ENCODE measurements at places on chromosomes 1 and 21.

- no peak for DNase-seq
Measured at GRCh38 chr21:27528697-27529096, 561.8 kb upstream of the ADAMTS5 start.

DNA sequence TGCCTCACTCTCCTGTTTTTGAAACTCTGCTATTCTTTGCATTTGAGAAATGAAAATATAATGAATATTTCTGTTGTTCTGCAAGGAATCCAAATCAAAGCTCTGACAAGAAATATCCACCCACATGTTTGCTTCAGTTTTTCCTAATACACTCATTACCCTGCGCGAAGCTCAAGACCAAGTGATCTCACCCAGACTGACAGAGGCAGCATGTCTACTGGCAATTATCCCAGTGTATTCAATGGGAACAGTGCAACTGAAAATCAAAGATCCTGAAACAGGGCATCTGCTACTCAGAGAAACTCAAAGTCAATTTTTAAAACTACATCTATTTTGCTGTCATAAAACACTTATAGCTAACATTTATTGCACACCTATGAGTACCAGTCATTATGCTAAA lies 321.0 kb upstream of the LRRC7 start:
- DNase-seq: no peak

DNA sequence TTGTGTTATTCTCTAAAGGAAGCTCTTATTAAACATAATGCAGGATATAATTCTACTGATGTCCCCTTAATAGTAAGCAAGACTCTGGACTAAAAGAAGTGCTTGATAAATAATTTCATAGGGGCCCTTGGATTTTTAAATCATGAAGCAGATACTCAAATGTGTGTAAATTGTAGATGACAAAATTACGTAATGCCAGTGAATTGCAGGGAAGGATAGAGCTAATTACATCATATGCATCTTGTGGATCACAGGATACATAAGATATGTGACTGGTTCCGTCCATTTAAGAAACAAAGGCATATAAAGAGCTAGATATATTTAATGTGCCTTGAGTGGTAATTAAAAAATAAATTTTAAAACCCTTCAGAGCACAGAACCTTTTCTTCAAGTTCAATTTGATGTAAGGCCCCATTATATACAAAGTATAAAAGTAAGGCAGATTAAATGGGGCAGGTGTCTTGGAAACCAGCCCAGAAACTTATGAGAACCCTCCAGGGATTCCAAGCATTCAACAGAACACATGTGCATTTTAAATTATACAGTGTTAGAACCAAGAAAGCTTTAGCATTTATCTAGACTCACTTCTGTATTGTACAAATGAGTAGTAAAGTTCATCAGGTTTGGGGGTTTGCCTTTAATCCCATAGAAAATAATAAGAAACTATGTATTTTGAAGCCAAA lies 190.4 kb downstream of the NCAM2 start:
- no peak for DNase-seq

GRCh38 chr1:245060684-245061374 lies 94.0 kb upstream of the KIF26B start:
- no peak for DNase-seq

GRCh38 chr1:217528271-217528670 lies 102.6 kb downstream of the GPATCH2 start:
- DNase-seq: no peak

- DNase-seq: no peak
Measured at GRCh38 chr1:220249522-220249921, 22.7 kb downstream of the RAB3GAP2 start.

DNA sequence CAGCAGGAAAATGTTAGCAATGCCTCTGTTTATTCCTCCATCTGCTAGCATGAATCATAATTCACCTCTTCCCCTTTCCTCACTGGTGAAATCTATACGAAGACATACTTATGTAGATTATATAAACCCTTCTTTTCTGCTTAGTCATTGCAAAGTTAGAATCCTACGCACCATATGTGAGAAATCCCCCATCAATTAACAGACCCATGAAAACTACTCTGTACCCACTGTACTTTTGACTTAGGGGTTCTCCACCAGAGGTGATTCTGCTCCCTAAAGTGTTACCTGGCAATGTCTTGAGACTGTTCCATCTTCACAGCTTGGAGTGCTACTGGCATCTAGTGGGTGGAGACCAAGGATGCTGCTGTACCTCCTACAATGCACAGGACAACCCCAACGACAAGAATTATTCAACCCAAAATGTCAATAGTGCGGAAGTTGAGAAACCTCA lies 49.6 kb upstream of the KCTD3 start:
- no peak for DNase-seq

DNA sequence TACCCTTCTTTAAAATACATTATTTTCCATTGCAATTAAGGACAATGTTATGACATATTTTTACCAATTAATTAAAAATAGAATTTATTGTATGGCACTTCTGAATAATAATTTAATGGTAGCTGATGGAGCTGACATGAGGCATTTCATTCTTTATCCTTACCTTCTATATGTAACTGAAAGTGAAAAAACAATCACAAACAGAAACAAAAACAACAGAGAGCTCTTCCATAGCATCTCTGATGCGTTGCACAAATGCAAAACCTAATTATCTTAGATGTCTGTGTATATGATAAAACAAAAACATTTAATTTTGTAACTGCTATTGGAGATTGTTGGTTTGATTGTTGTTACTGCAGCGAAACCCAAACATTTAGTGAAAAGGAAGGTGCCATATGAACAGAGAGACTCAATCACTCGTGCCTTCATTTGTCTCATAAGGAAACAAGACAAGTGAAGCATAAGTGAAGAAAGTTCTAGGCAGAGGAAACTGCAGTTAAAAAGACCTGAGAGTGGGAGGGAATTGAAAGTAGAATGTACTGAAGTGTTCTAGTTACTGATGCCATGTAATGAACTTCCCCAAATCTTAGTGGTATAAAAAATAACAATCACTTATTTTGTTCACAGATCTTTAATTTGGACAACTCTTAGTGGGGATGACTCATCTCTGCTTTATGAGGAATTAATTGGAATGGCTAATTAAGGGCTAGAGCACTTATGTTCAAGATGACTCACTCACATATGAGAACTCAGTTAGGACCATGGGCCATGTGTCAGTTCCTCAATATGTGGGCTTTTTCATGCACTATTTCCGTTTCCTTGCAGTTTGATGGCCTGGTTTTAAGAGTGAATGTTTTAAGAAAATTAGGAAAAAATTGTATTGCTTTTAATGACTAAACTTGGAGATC lies 245.0 kb upstream of the OLFM3 start:
- DNase-seq: no peak

- no peak for DNase-seq
Measured at GRCh38 chr1:84291882-84292655, 9.4 kb upstream of the SAMD13 start.

Measured in anterior cingulate cortex (tissue), 58 donors.